ENCODE measurements at places on chromosomes 3 and 15.

DNA sequence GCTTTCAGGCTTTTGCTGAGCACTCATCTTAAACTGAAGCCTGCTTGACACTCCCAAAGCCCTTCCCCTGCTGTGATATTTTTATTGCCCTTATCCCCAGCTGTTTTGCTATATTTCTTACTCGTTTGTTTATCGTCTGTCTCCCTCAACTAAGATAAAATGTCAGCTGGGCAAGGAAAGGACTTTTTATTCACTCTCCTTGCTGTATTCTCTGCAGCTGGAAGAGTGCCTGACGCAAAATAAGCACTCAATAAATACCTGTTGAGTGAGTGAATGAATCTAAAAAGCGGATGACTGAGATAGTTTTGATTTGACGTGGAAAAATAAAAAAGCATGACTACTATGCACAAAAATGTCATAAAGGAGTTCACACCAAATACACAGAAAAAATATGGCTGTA is 84.8 kb upstream of the POMGNT2 start:
- peak; percentile 92 for DNase-seq

- peak; percentile 50 for DNase-seq
Observed at GRCh38 chr3:147413686-147414389, 4.7 kb downstream of the ZIC1 start.

DNA sequence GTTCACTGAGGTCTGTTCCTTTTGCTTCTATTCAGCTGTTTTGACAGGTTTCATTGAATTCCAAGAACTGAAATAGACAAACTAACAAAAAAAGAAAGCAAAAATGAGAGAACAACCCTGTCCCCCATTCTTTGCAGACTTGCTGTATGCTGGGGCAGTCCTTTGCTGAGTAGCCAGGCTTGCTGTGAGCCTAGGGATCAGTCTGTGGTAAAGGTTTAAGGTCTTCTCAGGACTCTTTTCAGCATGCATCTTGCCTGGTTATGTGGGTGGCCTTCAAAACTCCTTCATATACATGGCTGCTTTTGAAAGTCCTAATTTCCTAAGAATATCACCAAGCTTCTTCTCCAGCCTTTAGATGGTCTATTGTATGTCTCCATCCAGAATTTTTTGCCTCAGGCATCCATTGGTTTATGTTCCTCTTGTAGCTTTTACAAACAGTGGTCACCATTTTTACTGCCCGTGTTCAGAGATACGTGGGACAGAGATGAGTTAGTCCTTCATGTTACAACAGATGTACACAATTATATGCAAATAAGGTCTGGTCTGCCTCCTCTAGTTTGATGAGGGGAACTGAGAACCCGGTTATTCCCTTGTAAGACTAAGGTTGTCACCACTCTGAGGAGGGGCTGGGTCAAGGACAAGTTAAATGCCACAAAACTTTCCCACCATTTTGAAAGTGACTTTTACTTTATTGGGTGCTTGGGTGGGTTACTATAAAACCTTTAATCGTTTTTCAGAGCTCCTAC is 41.4 kb downstream of the SACM1L start:
- no peak for DNase-seq

- no peak for DNase-seq
Observed at GRCh38 chr3:134608023-134608770, 42.6 kb downstream of the KY start.

DNA sequence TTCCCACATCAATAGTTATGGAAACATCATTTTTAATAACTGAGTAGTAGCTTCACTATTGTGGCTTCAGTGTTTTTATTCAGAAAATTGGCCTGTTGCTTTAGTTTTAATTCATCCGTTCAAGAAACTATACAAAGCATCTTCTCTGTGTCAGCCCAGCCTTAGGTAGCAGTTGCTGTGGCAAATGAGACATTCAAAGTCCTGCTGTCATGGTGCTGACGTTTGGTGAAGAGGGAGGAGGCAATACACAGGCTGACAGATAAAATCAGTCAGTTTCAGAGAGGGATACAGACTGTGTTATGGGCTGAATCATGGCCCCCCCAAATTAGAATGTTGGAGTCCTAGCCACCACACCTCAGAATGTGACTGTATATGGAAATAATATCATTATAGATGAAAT is 56.5 kb downstream of the SLC7A14 start:
- no peak for DNase-seq

DNA sequence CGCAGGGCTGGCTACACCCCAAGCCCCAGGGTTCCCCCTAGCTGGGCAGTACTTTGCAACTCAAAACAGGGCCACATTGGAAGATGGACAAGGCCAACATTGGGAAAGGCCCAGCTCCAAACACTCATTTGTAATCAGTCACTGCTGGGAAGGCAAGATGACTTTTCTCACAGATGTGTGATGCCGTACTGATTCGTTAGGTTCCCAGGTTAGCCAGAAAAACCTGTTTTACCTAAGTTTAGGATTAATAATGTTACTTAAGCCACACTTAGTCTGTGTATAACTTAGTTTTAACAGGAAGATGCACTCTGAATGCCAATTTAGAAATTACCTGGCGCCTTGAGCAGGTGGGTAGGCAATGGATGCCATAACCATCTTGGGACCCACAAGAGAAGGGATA is 71.0 kb downstream of the ITGB5 start:
- DNase-seq: no peak

DNA sequence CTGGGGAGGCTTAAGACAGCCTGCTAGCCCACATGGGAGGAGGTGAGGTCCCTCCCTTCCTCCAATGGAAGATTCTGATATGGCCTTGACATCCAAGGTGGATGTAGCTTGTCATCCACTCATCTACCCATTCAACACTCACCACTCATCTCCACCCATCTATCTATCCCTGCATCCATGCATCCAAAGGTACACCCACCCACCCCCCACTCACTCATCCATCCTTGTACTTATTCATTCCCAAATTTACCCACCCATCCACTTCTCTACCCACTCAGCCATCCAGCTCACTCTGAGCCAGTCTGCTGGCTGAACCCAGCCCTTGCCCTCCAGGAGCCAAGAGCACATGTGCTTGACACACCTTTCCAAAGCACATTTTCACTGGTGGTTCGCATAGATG is 189.7 kb downstream of the TLE3 start:
- no peak for DNase-seq

GRCh38 chr3:38167591-38167990 is 2.3 kb downstream of the OXSR1 start:
- no peak for DNase-seq

DNA sequence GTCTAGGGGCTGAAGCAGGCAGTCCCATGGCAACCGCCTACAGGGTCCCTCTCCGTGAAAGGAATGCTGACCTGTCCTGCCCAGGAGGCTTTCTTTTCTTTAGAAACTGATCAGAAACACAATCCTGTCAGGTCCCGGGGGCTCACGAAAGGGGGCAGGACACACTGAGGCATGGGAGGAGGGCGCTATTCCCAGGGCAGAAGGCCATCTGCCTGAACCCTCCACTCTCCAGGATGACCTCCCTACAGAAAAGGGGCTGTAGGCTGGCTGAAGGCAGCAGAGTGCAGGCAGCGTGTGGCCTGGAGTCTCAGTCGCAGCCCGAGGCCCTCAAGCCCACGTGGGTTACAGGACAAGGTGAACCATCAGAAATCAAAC is 18.4 kb upstream of the LRRK1 start:
- DNase-seq: no peak

GRCh38 chr3:52596658-52597265 is 60.4 kb downstream of the UQCC5 start:
- no peak for DNase-seq

DNA sequence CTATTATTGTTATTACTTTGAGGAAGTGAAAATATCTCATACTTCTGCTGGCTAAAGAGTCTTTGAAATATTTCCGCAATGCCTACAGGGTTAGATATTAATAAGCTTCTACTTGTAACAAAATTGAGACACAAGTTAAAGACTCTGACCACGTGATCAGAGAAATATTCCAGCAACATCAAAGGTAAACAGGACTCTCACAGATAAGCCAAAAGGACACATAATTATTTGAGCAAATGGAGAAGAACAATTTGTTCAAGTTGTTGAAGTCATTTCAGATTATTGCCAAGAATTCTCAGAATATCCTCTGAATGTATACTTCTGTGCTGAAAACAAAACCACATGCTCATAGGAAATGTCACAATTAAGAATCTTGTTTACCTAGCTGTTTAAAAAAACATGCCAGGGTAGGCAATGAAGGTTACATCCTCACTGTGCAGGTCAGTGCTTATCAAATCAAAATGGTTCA is 225.8 kb upstream of the ALCAM start:
- DNase-seq: no peak

DNA sequence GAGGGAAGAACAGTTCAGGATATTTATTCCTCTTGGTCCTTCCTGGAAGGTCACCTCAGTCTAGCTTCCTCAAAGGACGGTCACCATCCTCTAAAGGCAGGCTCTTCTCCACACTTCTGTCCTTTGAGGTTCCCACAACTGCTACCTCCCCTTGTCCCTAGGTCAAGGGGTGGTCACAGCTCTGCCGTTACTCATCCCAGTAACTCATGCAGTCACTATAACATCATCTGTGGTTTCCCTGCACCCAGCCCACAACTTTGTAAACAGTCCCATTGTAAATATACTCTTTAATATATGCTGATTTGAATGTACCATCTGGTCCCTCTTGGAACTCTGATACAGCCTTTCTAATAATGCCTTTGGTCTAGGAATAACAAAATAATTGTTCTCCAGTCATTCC is 887.4 kb downstream of the FHIT start:
- peak; percentile 60 for DNase-seq

DNA sequence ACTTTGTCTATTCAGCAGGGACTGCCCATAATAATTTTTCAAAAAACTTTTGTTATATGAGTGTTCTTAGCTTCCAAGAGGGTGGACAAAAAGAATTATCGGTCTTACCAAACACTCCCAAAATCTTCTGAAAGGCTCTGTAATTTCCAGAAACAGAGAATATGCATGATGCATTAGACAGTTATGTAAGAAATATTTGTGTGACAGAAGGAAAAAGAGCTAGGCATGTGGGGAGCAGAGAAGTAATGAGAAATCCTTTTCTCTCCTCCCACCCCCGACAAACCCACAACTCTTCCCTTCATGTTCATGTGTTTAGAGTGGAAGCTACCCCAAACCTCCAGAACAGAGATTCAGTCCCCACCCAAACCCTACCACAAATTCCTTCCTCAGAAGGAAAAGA is 86.8 kb downstream of the MYO5A start:
- DNase-seq: peak; percentile 62

DNA sequence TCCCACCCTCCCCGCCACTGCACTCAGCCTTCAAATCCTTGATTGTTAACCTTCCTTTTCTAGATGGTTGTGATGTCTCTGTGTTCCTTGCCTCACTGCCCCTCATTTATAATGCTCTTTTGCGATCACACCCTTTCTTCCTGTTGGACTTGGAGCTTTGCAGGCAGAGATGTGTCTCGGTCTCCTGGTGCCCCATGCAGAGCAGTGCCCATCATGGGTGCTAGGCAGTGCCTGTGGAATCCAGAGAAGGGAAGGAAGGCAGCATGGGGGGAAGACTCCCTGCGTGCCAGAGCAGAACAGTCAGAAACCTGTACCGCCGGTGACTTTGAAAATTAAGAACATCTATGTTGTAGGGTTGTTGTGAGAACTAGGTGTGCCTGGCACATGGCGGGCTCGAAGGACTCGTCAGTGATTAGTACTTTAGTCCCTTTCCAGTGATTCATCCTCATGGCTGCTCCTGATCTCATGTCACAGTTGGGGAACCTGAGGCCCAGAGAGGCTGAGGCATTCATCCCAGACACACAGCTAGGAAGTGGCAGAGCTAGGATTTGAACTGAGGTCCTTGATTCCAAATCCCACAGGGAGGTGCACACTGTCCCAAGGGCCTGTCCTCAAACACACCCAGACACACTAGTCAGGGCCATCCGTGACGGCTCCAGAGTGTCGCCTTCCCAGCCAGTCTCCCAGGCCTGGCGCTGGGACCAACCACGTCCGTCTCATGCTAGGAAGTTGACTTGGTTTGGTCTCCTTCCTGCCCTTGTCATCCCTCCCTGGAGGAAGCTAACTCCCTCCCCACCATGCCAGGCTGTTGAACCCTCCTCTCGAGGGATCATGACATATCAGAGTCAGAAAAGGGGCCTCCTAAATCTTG is 58.3 kb downstream of the SMAD6 start:
- DNase-seq: no peak

GRCh38 chr3:180253283-180253682 is 216.5 kb upstream of the PEX5L start:
- no peak for DNase-seq

DNA sequence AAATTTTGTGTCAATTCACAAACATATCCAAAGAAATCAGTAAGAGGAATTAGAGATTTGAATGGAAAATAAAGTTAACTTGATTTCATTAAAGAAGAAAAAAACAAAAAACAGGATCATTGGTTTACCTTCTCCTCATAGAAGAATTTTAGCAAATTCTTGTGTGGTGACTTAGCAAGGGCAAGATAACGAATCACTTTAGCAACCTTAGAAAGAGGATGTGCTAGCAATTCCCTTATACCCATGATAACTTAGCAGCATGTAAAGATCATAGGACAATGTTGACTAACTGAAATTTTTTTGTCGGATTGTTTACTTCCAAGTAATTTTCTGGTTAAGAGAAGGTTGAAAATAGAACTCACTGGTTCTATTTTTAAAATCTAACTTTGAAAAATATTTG is 609.3 kb downstream of the GBE1 start:
- DNase-seq: no peak

- DNase-seq: peak; percentile 60
Observed at GRCh38 chr15:71103102-71103676, 12.1 kb upstream of the THSD4 start.

- DNase-seq: peak; percentile 74
Observed at GRCh38 chr15:101250341-101250831, 1.5 kb downstream of the CHSY1 start.

GRCh38 chr3:117547956-117548550 is 838.5 kb downstream of the TUSC7 start:
- peak; percentile 84 for DNase-seq

- no peak for DNase-seq
Observed at GRCh38 chr3:103624271-103624670, 1189.5 kb downstream of the ZPLD1 start.

GRCh38 chr3:197687570-197687969 is 49.1 kb downstream of the RUBCN start:
- no peak for DNase-seq

- DNase-seq: no peak
Observed at GRCh38 chr15:69887009-69887408, 210.7 kb downstream of the TLE3 start.

All from fibroblast of skin of back (primary cell).